ENCODE measurements at places on chromosomes 16 and 17. TPM values are rescaled to one million over a fixed set of nuclear protein-coding genes. Genes with fewer than 3 reads are reported as not detected.
A peak's percentile ranks its signal among the peaks of the same experiment; 100 is the strongest.

GRCh38 chr16:74769586-74770190, 4.9 kb downstream of the FA2H start:
- DNase-seq = no peak

GRCh38 chr17:8963014-8963413, 2.5 kb downstream of the PIK3R5 start:
- no peak for DNase-seq

DNA sequence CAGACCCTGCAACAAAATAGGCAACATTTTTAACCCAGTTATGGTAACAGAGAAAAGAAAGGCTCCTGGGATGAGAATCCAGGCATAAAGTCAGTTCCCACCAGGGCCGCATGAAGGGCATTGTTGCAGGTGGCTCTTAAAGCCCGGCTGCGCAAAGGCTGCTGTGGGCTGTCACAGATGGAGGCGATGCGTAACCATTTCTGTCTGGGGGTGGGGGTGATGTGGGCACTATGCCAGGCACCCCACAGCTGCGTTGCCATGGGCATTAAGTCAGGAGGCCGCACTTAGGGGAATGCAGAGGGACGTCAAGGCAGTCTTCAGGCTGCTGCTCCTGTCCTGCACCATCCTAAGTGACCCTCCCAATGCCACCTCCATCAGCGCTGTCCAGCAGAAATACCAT, 228.4 kb downstream of the CPPED1 start:
- no peak for DNase-seq

- DNase-seq = no peak
These were observed 34.0 kb downstream of the NFAT5 start for GRCh38 chr16:69599731-69600130.

DNA sequence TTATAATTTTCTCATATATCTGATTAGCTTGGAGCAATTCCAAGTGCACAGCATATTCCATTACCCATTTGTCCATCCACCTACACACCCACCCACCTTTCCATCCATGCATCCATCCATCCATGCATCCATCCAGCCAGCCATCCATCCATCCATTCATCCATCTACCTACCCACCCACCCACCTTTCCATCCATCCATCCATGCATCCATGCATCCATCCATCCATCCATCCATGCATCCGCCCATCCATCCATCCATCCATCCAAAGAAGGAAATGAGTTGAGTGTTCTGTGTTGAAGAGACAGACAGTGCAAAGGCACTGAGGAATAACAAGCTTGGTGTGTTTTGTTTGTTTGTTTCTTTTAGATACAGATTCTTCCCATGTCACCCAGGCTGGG, 78.7 kb upstream of the FAM20A start:
- no peak for DNase-seq

DNA sequence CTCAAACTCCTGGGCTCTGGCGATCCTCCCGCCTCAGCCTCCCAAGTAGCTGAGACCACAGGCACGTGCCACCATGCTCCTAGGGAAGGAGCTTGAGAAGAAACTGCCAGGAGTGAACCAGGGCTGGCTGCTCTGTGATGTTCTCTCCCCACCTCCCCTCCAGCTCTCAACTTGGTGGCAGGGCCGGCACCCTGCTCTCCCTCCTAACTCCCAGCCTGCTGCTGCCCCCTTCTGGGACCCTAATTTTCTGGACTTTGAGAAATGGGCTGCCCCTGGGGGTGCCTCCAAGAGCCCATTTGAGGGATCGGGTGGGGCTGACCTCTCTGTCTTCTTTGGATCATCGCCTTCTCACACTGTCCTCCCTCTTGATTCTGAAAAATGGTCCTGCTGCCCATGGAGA, 14.9 kb upstream of the STAT3 start:
- peak; percentile 51 for DNase-seq

DNA sequence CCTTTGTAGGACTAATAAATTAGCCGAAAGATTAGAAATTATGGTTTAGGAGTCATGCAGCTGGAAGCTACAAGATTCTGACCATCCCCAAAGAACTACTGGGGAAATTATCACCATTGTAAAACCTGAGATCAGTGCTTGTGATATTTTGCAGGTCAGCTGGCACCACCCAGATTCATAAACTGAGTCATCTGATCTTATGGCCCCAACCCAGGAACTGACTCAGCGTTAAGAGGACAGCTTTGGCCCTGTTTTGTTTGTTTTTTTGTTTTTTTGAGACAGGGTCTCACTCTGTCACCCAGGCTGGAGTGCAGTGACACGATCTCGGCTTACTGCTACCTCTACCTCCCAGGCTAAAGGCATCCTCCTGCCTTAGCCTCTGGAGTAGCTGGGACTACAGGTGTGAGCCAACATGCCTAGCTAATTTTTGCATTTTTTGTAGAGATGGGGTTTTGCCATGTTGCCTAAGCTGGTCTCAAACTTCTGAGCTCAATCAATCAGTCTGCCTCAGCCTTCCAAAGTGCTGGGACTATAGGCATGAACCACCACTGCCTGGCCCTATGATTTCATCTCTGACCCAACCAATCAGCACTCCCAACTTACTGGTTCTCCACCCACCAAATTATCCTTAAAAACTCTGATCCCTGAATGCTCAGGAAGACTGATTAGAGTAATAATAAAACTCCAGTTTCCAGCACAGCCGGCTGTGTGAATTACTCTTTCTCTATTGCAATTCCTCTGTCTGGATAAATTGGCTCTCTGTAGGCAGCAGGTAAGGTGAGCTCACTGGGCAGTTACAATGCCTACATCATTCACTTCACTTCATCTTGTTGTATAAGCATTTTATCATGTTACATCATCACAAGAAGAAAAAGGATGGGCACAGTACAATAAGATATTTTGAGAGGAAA, 79.4 kb upstream of the KSR1 start:
- no peak for DNase-seq

DNA sequence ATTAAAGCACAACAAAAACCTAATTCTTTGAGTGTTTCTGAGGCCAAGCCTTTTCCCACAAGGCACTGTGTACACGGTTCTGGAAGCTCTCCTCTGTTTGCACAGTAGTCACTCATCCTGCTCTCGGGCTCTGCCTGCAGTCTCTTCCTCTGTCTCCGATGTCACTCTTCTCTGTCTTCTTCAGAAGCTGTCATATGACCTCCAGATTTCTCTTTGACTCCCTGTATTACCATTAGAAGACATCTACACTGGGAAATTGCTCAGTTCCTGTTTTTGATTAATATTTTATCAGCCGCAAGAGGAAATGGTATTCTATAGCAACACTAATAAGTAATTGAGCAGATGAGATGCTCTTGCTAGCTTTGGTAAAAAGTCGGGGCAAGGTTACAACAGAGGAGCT, 422.9 kb downstream of the WWOX start:
- DNase-seq = no peak

DNA sequence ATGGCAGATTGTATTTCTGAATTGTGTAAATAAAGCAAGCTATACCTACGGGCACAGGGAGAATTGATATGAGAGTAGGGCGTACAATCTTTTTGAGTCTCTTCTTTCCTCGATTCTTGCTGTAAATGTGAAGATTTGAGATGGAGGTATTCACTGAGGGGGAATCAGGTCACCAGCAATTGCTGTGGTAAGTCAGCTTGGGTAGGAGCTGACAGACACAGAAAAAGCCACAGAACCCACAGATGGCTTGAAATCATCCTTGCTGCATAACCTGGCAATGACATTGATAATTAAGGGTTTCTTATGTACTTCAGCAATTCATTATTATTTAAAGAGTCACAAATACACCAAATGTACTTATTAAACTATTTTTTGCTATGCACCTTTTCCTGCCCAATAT, 164.2 kb downstream of the CNTNAP4 start:
- DNase-seq = no peak

The C1QTNF1 gene
- total RNA-seq = not detected

The SBK1 gene
- 15.9 TPM for total RNA-seq

The C16orf46 gene
- 0.53 TPM for total RNA-seq

The TBX6 gene
- 3.0 TPM for total RNA-seq

The TMEM235 gene
- not detected for total RNA-seq

The HAS3 gene
- 1.2 TPM for total RNA-seq

The SKAP1 gene
- 96.0 TPM for total RNA-seq

All from activated naive CD8-positive, alpha-beta T cell treated with anti-CD3 and anti-CD28 coated beads, Interleukin-2, amount 10 ng/mL, durations not matched to agents 7 days and 5 days (primary cell).